ENCODE measurements at places on chromosomes 16 and 17.
A peak's percentile ranks its signal among the peaks of the same experiment; 100 is the strongest.

DNA sequence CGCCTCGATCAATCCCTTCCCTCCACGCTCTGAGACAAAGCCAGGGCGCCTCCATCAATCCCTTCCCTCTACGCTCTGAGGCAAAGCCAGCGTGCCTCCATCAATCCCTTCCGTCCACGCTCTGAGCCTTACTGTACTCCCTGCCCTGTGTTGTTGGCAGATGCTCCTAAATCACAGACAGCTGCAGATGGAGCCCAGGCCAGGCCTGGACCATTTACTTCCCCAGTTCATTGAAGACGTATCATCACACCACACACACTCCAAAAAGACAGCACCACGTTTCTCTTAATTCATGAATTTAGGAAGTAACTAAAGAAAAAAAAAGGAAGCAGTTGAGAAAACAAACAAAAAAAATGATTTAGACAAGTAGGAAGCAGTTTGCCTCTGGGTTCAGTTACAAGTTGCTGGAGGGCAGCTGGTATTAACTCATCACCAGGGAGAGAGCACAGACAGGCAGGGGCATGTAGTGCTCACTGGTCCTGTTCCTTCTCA, 7.4 kb upstream of the CD300LD start:
- DNase-seq = no peak

GRCh38 chr16:71344315-71344905, 14.1 kb upstream of the CALB2 start:
- no peak for DNase-seq

GRCh38 chr16:88489163-88489741, 36.2 kb downstream of the ZFPM1 start:
- no peak for DNase-seq

- DNase-seq = no peak
Measured at GRCh38 chr17:68248891-68249290, 1.0 kb downstream of the AMZ2 start.

DNA sequence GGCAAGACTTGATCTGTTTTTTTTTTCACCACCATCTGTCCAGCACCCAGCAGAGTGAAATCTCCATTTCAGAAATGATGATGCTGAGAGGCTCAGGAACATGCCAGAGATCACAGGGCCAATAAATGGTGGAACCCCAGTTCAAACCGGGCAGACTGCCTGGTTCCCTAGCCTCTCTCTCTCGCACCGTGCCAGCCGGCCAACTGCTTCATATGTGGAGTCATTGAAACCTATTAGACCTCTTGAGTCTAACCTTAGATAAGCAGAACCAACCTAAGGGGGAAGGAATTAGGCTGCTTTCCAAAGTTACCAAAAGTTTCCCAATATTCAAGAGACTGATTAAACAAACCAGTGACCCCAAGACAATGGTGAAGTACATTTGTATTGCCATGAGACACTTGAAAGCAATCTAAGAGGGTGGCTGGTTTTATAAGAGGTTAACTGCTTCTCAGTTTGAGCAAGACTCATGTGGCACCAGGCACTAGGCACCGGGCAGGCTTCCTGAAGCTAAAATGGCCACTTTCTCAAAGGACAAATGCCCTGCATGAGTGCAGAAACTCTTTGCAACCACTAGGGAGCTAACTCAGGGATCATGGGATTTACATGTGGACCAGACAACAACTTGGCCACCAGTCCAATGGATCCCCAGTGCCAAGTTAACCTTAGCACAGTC, 18.4 kb downstream of the TOX3 start:
- no peak for DNase-seq

DNA sequence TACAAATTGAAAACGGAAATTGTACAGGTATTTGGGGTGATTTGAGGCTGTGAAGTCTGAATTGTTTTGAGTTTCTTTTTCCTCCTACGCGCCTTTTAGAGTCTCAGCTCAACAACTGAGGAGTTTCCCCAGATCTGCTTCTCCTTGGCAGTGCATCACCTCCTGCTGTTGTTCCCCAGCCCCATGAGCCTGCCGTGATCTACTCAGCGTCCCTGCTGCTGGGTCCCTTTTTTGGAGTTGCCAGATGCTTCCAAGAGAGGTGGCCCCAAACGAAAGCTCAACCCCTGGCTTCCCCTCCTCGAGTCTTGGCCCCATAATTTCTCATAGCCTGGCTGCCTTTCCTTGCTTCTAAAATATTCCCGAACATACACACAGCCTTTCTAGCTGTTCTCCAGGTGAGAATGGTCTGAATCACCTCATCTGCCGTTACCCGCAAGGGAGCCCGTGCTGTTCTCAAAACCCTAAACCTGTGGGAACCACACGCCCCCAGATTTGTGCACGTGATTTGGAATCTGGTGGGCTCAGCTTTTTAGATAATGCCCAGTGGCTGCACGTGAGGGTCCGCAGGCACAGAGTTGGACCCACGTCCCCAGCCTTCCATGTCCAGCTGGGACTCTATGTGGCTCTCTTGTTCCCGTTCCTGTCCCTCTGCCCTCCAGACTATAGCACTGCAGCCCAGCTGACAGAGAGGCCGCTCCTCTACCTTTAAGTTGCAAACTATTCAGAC, 179.1 kb upstream of the CHMP6 start:
- DNase-seq = no peak

DNA sequence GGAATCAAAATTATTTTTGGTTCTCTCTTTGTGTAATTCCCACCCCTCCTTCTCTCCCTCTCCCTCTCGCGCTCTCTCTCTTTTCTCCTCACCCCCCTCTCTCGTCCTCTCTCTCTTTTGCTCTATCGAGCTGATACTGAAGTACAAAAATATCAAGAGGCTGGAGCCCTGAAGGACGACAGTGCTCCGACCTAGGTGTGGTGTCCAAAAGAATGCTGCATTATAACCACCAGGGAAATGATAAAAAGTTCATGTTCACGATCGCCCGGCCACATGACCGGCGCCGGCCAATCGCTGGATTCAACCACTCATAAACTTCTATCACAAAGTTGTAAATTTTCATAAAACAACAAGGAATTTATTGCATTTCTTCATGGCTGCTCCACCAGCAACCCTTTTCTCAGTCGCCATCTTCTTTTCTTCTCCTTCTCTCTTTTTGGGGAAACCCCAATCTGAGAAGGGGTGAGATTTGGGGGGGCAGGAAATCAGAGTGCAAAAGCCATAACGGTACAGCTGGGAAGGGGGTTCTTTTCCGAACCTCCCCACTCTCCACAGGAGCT, at the start of gene HOXB6:
Gene HOXB6, minus strand, starts transcription at position 217 of the 560 bp plus-strand sequence. CDS start 6,836 bp downstream, outside the sequence.
- peak; percentile 70 for DNase-seq

GRCh38 chr17:3802461-3803307, 1.7 kb upstream of the ITGAE start:
- DNase-seq = no peak

- no peak for DNase-seq
Measured at GRCh38 chr16:67190448-67191399, 788 bp upstream of the EXOC3L1 start.

GRCh38 chr16:54116124-54116655, 170.4 kb downstream of the IRX3 start:
- no peak for DNase-seq

- peak; percentile 77 for DNase-seq
Measured at GRCh38 chr17:38705803-38706504, 881 bp downstream of the MLLT6 start.

GRCh38 chr17:16371742-16372141, 9.1 kb upstream of the UBB start:
- no peak for DNase-seq

- DNase-seq = no peak
Measured at GRCh38 chr16:52193441-52193840, 353.5 kb downstream of the TOX3 start.
